ENCODE measurements at places on chromosomes 7 and 10.

GRCh38 chr10:69847458-69847857 lies 45.8 kb downstream of the COL13A1 start:
- DNase-seq = no peak

GRCh38 chr10:112739592-112740353 lies 210.3 kb upstream of the TCF7L2 start:
- no peak for DNase-seq

- DNase-seq = no peak
These were observed 49.1 kb upstream of the C1QL3 start for GRCh38 chr10:16570731-16571130.

DNA sequence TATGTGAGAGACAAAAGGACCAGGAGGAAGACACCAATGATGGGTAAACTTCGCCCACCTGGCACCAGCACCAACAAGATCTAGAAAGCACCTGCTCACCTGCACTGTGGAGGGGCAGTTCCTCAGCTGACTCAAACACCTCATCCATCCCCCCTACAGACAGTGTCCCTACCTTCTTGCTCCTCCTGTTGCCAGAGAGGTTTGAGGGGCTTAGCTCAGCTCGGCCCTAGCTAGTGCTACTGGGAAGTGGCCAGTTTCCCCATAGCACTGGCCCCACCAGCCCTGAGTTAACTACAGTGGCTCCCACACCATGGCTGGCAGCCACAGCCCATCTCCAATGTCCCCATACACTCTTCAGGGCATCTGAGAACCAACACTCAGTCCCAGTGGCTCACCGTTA lies 70.8 kb downstream of the GRID1 start:
- DNase-seq = no peak

DNA sequence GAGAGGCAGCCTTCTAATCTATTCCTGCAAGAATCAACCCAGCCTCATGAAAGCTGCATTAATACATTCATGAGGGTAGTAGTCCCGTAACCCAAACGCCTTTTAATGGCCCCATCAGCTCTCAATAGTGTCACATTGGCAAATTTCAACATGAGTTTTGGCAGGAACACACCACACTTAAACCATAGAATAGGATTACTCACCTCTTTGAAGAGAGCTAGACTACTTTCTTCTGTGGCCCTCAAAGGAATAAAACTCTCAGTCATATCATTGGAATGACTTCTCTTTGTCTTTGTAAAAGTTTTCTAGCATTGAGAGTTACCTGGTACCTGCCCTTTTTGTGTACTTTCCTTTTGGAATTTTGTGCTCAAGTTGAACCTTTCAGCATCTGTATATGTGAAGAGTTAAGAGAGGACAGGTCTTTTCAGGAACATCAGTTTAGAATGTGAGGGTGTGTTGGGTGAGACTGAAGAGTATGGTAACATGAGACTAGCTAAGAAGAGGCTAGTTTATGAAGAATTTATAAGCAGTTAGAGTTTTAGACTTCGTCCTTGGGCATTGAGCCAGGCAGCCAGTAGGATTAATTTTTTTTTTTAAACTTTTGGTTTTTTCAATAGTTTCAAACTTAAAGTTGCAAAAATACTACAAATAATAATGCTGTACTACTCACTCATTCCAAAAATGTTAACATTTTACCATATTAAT lies 92.6 kb downstream of the MLLT10 start:
- DNase-seq = no peak

- DNase-seq = no peak
These were observed 350.8 kb upstream of the PFKP start for GRCh38 chr10:2716596-2716995.

GRCh38 chr7:47513741-47514241 lies 68.1 kb downstream of the TNS3 start:
- no peak for DNase-seq

- no peak for DNase-seq
These were observed 129.2 kb upstream of the COL1A2 start for GRCh38 chr7:94265456-94265855.
